ENCODE measurements at places on chromosomes 7 and 10. TPM values are rescaled to one million over a fixed set of nuclear protein-coding genes. Genes with fewer than 3 reads are reported as not detected.

CNPY1 gene
- total RNA-seq: not detected

CHCHD3 gene
- 61.5 TPM for total RNA-seq

SPDYE3 gene
- total RNA-seq: not detected

CFAP46 gene
- 5.2 TPM for total RNA-seq

TMEM270 gene
- not detected for total RNA-seq

GPR15LG gene
- total RNA-seq: not detected

MRLN gene
- not detected for total RNA-seq

OLAH gene
- not detected for total RNA-seq

STOX1 gene
- total RNA-seq: 0.47 TPM

CALHM3 gene
- total RNA-seq: not detected

CABCOCO1 gene
- not detected for total RNA-seq

ASAH2B gene
- total RNA-seq: 15.5 TPM

All from glutamatergic neuron (in vitro differentiated cells).